ENCODE measurements at places on chromosomes 12 and 14.

- DNase-seq, result no peak
These were observed 18.4 kb downstream of the NR2C1 start for GRCh38 chr12:95055057-95055456.

DNA sequence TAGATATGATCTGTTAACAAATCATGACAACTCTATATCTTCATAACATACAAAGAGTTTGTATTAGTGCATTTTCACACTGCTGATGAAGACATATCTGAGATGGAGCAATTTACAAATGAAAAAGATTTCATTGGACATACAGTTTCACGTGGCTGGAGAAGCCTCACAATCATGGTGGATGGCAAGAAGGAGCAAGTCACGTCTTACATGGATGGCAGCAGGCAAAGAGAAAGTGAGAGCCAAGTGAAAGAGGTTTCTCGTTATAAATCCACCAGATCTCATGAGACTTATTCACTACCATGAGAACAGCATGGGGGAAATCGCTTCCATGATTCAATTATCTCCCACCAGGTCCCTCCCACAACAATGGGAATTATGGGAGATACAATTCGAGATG is 157.6 kb downstream of the DUSP6 start:
- DNase-seq, result no peak

DNA sequence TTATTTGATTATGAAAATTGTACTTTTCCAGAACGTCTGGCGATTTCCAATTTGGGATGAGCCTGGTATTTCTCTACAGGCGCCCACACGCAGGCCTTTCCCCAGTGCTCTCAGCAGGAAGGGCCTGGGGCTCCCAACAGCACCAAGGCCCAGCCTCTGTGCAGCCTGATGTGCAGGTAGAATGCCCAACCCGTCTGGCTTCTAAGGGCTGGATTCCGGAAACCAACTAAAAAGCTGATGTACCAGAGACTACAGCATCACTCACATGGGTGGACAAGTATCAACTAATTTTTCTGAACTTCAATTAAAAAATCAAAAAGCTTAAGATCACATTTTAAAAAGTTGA is 25.8 kb downstream of the CDC42BPB start:
- no peak for DNase-seq

DNA sequence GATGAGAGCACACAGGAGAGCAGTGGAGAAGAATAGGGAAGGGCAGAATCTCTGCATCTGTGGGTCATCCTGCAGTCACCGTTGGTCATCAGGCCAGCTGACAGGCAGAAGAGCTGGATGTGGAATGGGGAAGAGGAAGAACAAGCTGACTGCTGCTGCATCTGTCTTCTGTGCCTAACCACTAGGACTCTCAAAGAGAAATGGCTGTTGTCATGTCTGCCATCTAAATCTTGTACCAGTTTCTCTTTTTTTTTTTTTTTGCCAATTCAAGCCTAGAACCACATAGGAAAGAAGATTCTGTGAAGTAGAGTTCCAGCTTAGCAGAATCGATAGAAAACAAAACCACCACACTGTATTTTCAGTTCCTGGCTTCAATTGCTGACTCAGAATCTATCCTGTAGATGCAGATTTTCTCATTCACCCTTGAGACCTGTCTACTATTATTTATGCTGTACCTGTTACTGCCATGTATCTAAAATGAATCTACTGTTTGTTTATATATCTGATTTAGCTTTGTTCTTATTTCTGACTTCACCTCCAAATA is 421.9 kb upstream of the PRICKLE1 start:
- DNase-seq, result no peak

- no peak for DNase-seq
These were observed 8.6 kb upstream of the ASB2 start for GRCh38 chr14:93984987-93985410.

DNA sequence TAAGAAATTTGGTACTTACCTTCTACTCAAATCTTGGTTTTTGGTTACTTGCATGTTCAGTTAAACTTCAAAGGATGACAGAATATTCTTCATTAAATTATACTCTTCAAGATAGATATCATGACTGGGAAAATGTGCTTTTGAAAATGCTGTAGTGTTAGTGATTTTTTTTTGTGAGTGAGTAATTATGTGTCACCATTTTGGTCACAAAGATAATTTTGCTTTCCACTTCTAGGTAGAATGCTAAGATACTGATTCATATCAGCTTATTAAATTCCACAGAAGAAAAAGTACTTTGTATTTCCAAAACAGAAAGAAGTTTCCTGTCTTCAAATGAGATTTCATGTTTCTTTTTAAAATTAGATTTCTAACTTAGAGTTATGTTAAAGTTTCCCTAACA is 61.2 kb downstream of the ATXN7L3B start:
- no peak for DNase-seq

Data from right renal pelvis (tissue), 4 donors.